ENCODE measurements at places on chromosomes 2 and 18.

- no peak for DNase-seq
These were observed 41.0 kb downstream of the DIPK1C start for GRCh38 chr18:74416124-74416523.

DNA sequence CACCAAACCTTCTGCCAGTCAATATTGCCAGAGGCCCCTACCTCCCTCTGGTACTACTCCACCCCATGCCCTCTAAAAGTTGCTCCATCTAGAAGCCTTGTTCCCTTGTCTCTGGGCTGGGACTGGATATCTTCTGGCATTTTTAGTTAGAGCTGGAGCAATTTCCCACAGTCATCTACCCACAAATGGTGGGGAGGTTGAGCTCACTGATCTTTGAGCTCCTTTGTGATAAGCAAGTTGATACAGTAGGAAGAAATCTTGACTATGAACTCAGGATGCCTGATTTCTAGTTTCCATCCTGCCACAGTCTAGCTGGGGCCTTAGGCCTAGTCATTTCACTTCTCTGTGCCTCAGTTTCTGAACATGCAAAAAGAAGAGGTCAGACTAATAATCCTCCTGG is 155.0 kb downstream of the MAIP1 start:
- DNase-seq = no peak

DNA sequence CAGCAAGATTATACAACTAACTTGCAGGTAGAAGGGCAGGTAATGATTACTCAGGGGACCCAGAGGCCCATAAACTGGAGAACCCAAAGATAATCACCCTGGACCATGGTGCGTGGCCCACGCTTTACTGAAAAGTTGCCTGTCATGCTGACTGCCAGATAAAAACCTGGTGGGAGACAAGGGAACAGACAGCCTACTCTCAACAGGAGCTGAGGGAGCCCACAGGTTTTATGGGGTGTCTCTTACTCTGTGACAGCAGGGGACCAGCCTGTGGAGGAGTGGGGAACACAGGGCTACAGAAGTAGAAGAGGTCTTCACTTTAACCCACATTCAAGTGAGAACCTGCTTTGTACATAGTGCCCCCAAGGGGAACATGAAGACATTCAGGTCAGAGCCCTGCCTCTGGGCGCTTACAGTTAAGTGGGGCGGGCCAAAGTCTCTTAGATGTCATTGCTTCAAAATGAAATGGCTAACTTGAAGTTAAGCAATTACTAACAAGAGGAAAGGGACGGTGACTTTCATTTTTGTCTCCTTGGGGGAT is 60.4 kb downstream of the DHRS9 start:
- no peak for DNase-seq

DNA sequence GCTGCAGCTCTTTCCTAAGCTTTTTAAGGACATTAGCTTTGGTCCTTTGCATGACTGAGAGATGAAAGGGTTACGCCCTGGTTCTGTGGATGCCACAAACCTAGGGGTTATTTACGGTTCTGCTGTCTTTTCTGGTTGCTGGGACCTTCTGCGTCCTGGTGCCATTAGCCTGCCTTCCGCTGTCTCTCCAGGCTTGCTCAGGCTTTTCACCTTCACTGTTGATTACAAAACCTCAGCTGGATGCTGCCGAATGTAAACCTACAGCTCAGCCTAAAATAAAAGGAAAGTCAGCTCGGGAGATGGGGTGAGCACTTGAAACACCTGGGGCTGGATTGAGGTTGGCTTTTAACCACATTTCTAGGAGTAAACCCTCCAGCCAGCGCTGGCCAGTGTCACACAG is 130.9 kb upstream of the ARHGAP28 start:
- no peak for DNase-seq

DNA sequence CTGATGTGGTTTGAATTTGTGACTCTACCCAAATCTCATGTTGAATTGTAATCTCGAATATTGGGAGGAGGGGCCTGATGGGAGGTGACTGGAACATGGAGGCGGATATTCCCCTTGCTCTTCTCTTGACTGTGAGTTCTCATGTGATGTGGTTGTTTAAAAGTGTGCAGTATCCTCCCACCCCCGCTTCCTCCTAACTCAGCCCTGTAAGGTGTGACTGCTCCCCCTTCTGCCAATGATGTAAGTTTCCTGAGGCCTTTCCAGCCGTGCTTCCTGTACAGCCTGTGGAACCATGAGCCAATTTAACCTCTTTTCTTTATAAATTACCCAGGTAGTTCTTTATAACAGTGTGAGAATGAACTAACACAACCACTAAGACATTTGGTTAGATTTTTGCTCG is 458.4 kb downstream of the THSD7B start:
- DNase-seq = no peak

DNA sequence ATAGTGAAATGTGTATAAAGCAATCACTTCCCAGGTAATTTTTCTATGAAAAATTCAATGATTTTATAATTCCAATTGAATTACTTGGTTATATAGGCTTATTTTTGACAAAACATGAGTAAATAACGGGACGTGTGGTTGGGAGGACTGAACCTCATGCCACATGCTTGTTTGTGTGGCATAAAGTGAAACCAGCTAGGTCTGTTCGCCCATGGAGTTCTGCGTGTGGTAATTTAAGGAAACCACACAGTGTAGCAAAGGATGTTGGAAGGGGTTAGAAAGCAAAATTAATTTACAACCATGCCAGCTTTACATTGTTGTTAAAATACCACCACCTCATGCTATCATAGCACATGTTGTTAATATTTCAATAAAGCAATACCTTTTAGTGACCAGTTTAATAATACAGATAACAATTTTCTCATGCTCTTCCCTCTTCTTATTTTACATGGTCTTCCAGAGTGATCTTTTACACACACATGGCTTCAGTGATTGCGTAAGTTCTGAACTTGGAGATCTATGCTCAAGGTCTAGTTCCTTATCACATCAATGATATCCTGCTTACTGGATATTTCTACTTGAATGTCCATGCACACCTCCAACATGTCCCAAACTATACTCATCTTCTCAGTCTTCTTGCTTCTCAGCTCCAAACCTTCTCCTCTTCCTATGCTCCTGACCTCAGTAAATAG is 156.4 kb upstream of the ITGA4 start:
- no peak for DNase-seq

DNA sequence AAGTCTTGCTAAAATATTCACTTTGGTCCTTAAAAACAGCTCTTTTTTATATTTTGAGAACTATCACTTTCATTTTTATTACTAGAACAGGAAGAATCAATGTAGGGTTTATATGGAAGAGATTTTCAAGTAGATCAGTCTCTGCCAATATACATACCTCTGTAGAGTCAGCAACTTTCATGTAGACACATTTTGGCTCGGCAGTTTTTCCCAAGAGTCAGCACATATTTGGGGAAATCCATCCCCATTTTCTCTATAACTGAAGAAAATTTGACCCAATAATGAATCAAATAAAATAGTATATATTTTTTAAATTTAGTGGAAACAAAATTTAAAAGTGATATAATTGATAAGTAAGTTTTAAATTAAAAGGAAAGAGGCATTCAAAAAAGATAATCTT is 329.8 kb upstream of the TFPI start:
- no peak for DNase-seq
